ENCODE measurements at places on chromosomes 7 and 10. TPM values are rescaled to one million over a fixed set of nuclear protein-coding genes. Genes with fewer than 3 reads are reported as not detected.

The PLCE1 gene
- 8.8 TPM for total RNA-seq

The LZTS2 gene
- 41.3 TPM for total RNA-seq

The ERVW-1 gene
- not detected for total RNA-seq

The GLI3 gene
- 0.30 TPM for total RNA-seq

The ZNF117 gene
- 0.09 TPM for total RNA-seq

The MSANTD7 gene
- total RNA-seq = 10.2 TPM

The NME8 gene
- not detected for total RNA-seq

The TMEM229A gene
- total RNA-seq = not detected

The HMX3 gene
- total RNA-seq = 0.08 TPM

The SLC39A12 gene
- total RNA-seq = not detected

The GJC3 gene
- 0.09 TPM for total RNA-seq

The H2BK1 gene
- total RNA-seq = not detected

The MYOF gene
- 215 TPM for total RNA-seq

The PTN gene
- total RNA-seq = not detected

The COL28A1 gene
- 0.42 TPM for total RNA-seq

The DGKB gene
- not detected for total RNA-seq

The SCIN gene
- total RNA-seq = 0.39 TPM

The NRCAM gene
- 99.1 TPM for total RNA-seq

The SPDYE16 gene
- 0.10 TPM for total RNA-seq

The SEC23IP gene
- total RNA-seq = 44.9 TPM

The MMP21 gene
- 0.03 TPM for total RNA-seq

The FANK1 gene
- 1.8 TPM for total RNA-seq

The PLXDC2 gene
- total RNA-seq = 0.03 TPM

The EBLN1 gene
- not detected for total RNA-seq

The STEAP4 gene
- total RNA-seq = 0.02 TPM

The COL26A1 gene
- total RNA-seq = 0.58 TPM

The PAX4 gene
- not detected for total RNA-seq

The ITIH2 gene
- 0.29 TPM for total RNA-seq

The ADCY1 gene
- 2.5 TPM for total RNA-seq

The FOXK1 gene
- total RNA-seq = 11.1 TPM

The DOCK1 gene
- total RNA-seq = 23.2 TPM

The UPK3BL2 gene
- total RNA-seq = 3.4 TPM

The FEZF1 gene
- not detected for total RNA-seq

The MGMT gene
- total RNA-seq = 7.2 TPM

The NODAL gene
- not detected for total RNA-seq

The NUPR2 gene
- not detected for total RNA-seq

The TMEM178B gene
- 1.5 TPM for total RNA-seq

The ACTL6B gene
- not detected for total RNA-seq

The NPFFR1 gene
- total RNA-seq = under 0.01 TPM

The CDNF gene
- 1.3 TPM for total RNA-seq

The SLC25A13 gene
- total RNA-seq = 39.9 TPM

The SGMS1 gene
- 58.2 TPM for total RNA-seq

The LRRC18 gene
- not detected for total RNA-seq

The ICA1 gene
- 1.1 TPM for total RNA-seq

The FGF8 gene
- 0.08 TPM for total RNA-seq

The CELF2 gene
- total RNA-seq = 0.02 TPM

The FBXL13 gene
- 0.21 TPM for total RNA-seq

The FRMPD2 gene
- 0.11 TPM for total RNA-seq

The CPA2 gene
- 0.11 TPM for total RNA-seq

The MIOS gene
- 20.6 TPM for total RNA-seq

The CUBN gene
- 0.06 TPM for total RNA-seq

The ELFN1 gene
- 0.37 TPM for total RNA-seq

The TFPI2 gene
- total RNA-seq = 208 TPM

The WDFY4 gene
- total RNA-seq = 0.07 TPM

The TMEM184A gene
- 8.1 TPM for total RNA-seq

The TSPAN12 gene
- total RNA-seq = 0.34 TPM

The PRPS1L1 gene
- not detected for total RNA-seq

The DRGX gene
- not detected for total RNA-seq

The NKX2-3 gene
- total RNA-seq = 0.05 TPM

Data from A549 treated with AZD2906 at 1 μM for 4 hours (cell line).